T-helper 1 cell treated with Interleukin-12 subunit alpha and Interleukin-12 subunit beta and Interleukin-4 antibody, amounts not matched to agents 30 ng/mL and 1 ng/mL, for 36 hours (primary cell): ENCODE measurements at places on chromosomes 13 and 19. TPM values are rescaled to one million over a fixed set of nuclear protein-coding genes. Genes with fewer than 3 reads are reported as not detected.

Gene TTC9B
- total RNA-seq = not detected in 2 replicates

Gene C19orf33
- total RNA-seq = 0.51 and 0.86 TPM in 2 replicates

Gene ZNF426
- 11.3 and 12.8 TPM in 2 replicates for total RNA-seq

Gene IGFL3
- not detected in 2 replicates for total RNA-seq

Gene ZNF221
- total RNA-seq = 0.61 and 0.76 TPM in 2 replicates

Gene RFPL4A
- not detected in 2 replicates for total RNA-seq
